RCC 7860 (cell line): ENCODE measurements at places on chromosomes 7 and 10.

- DNase-seq, result no peak
Observed at GRCh38 chr10:77072836-77073662, 564.6 kb downstream of the KCNMA1 start.

GRCh38 chr7:155345490-155345889 is 47.8 kb downstream of the INSIG1 start:
- no peak for DNase-seq

DNA sequence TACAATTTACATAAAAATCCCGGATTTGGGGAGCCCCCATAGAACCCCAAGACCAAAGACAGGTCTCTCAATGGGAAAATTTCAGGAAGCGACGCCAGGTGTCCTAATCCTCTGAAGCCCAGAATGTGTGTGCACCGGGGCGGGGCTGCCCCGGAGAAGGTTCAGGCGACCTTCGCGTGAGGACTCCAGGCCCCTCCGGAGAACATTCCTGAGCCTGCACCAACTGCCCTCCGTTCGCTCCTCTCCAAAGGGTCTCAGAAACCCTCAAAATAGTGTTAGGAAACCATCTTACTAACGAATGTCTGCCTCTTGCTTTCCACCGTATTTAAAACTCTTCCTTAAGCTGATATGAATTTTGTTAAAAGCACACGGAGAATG is 78.5 kb upstream of the INSIG1 start:
- no peak for DNase-seq

DNA sequence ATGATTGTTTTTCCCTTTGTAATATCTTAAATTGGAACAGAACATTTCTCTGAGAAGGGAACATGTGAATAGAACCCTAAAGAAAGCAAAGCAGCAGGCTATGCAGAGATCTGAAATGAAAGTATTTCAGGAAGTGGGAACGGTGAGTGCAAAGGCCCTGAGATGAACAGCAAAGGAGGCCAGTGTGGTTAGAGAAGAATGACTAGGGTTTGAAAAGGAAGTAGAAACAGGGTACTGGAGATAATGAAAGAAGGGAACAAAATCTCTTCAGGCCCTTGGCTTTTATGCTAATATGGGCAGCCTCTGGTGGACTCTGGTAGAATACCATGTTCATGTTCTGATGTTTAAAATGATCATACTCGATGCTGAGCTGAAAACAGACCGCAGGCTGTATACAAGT is 22.2 kb downstream of the ARHGAP21 start:
- no peak for DNase-seq

DNA sequence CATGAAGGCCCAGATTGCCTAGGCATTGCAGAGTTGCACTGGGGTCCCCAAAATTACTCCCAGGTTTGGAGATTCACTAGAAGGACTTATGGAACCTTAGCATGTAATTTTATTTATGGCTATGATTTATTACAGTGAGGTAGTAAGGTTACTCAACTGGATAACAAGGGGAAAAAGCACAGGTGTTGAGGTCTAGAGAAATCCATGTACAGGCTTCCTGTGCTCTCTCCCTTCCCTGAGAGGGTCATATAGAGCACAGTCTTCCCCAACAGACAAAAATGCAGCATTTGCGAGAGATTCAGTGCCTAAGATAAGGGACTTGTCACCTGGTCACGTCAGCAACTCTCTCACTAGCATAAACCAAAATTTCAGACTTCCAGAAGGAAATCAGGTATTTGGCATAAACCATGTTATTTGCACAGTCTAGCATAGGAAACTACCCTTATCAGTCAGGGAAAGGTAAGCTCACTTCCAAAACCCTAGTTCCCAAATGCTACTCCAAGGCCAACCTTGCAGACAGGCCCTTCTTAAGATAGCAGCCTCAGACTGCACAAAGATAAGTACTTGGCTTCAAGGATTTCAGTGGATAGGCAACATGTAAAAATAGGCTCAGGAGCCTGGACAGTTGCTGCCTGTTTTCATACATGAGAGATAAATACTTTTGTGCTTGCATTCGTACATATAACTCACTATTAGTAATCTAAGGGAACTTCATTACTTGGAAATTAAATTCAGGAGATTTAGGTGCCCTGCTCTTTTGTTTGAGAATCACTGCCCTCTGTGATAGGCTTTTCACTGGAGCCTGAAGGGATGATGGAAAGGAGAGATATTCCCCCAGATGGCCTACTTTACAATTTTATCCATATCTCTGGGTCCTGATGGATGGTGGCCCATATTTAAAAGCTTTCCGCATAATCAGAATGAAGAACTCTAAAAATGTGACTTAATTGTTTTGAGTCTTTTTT is 378.4 kb upstream of the LRGUK start:
- DNase-seq, result no peak

DNA sequence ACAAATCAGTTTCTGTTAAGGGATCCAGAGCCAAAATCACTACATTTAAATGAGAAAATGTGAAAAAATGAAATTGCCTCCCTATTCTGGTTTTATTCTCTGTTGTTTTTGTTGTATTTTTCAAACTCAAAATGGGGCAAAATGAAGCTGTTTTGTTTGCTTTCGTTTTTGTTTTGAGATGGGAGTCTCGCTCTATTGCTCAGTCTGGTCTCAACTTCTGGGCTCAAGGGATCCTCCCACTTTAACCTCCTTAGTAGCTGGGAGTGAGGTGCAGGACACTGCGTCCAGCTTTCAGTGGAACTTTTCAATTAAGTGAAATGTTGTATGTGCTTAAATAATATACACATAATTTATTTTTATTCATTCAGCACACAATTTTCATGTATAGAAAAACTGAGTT is 205.0 kb downstream of the SORCS1 start:
- DNase-seq, result no peak

GRCh38 chr10:126169899-126170298 is 218.4 kb downstream of the ADAM12 start:
- DNase-seq, result no peak

GRCh38 chr7:50347693-50348092 is 43.2 kb downstream of the IKZF1 start:
- no peak for DNase-seq

GRCh38 chr10:133264461-133264860 is 12.2 kb downstream of the ADAM8 start:
- no peak for DNase-seq

GRCh38 chr10:132527339-132528063 is 10.1 kb upstream of the INPP5A start:
- no peak for DNase-seq

- no peak for DNase-seq
Observed at GRCh38 chr7:5699467-5700384, 81.7 kb downstream of the RNF216 start.

DNA sequence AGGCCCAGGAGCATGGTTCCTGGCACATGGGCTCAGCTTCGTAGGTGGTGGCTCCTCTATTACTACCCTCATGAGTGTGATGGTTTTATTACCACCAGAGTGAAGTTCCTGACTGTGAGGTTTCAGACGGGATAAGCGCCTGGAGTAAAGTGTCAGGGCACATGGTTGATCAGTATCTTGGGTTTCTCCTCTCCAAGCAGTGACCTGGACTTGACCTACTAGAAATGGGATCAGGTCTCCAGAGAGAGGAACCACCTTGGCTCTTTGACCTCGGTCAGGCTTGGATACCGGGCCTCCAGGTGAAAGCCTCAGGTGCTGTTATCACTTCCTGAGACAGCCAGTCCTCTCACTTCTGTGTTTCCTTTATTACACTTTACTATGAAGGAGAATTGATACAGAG is 67.7 kb downstream of the GRK5 start:
- no peak for DNase-seq

GRCh38 chr7:137674048-137674447 is 172.7 kb downstream of the DGKI start:
- no peak for DNase-seq

GRCh38 chr10:123357421-123357930 is 203.3 kb downstream of the BUB3 start:
- no peak for DNase-seq

DNA sequence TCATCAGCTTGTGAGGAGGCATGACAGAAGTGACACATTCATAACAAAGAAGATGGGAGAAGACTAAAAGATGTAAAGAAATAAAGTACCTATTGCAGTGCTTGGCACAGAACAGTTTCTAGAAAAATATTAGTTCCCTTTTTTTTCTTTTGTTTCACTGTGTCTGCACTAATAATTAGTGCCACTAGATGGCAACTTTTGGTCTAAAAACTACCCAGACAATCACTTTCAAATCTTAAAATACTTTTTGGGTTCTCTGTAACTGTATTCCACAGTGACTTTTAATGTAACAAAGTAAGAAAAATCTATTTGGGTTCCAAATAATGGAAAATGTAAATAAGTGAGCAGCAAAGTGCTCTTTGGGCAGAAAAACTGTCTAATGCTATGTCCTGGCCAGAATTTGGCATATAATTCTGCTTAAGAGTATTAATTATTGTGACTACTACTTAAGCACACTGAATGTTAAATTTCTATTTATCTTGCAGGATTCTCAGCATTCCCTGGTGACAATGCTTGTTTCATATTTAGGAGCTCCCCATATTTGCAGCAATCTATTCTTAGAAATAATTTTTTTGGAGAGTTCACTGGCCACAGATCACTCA is 134.8 kb upstream of the KIF5B start:
- DNase-seq, result peak; percentile 29

DNA sequence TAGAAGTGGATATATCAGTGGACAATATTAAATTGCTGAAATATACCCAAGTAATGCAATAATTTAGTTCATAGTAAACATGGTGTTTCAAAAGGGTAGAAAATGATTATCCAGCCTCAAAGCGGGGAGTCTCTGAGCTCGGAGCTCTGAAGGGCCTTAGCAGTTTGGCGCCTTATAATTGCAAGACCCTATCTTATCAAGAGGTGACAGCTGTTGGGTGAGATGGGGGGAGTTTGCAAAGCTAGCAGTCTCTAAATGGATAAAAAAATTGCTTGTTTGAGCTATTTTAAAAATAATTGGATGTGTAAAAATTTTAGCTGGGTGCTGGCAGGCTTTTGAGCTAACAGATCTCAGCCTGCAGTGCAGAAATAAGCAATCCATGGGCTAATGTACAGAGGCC is 219.2 kb downstream of the CCSER2 start:
- no peak for DNase-seq

DNA sequence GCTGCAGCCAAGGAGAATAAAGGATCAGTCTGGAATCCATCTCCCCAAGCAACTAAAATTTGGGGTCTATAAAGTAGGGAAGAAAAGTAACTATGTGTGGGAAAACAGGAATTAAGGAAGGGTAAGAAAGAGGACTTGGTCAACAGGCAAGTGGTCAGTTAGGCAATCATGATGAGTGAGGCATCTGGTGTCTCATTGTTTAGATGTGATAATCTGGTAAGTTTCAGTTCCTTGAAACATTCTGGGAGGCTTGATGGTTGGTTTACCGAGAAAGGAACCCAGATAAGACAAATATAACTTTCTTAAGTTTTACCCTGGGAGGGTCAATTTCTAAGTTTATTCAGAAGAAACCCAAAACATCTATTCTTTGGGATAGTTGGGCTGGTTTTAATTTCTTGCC is 22.3 kb downstream of the HYAL4 start:
- DNase-seq, result no peak

DNA sequence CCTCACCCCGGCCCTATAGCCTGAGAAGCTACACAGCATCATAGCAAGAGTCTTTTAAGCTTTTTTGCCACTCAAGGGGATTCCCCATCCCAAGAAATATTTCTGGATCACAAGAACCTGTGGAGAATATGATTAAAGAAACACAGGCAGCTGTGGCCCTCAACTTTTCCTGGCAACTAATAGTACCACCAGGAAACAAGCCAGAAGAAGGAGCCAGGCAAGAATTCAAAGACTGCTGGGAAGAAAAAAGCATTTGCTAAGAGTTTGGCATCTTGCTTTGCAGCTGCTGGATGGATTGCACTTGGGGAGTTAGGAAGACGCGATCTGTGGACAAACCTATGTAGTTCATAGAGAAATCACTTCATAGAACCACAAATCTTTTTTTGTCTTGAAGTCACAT is 437.8 kb downstream of the PLXDC2 start:
- DNase-seq, result no peak

GRCh38 chr10:49300140-49300974 is 1.4 kb downstream of the C10orf71 start:
- DNase-seq, result no peak

- no peak for DNase-seq
Observed at GRCh38 chr7:29228289-29229011, 33.9 kb downstream of the CHN2 start.
